ENCODE measurements at places on chromosomes 2 and 18.

DNA sequence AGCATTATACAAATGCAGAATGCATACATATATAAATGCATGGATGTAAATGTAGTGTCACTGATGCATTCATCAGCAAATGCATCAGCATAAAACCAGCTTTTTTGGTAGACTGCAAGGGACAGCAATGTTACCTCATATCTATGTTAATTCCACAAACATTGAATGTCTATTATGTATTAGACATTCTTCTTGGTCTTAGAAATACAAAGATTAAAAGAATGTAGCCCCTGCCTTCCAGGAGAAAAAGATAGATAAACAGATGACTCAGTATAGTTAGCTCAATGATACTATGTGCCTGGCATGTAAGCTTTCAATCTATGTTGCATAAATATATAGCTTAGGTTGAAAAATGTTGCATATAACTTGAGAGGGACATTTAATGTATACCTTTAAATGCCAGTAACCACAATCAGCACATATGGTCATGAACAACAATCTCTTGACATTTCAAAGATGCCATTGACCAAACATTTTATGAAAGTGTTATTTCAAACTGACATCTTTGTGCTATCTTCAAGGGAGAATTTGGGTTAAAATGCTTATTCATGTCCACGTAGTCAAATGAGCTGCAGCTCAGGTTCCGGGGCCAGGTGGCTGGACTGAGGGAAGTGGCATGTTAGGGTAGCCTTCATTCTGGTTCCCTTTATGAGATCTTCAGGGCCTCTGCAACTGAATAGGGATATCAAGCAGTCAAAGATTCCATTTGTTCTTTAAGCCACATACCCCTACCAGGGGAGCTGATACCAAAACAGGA, 45.2 kb upstream of the GCG start:
- peak; percentile 60 for DNase-seq

- DNase-seq = no peak
Measured at GRCh38 chr2:111162718-111163331, 42.1 kb downstream of the BCL2L11 start.

DNA sequence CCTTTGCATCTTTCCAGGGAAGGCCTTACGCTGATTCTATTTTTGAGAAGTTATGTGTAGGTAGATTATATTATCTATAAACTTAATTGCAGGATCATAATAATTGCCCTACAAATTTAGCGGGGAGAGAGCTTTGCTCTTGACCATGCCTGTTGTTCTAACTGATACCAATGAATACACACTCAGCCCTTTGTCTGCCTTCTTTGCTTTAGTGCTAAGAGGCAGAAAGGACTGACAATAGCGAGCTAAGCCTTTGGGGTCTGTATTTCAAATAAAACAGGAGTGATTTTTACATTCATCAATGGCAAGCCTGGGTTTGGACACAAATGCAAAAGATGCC, 115.3 kb upstream of the STON1 start:
- no peak for DNase-seq

- no peak for DNase-seq
Measured at GRCh38 chr2:8525582-8526402, 156.1 kb upstream of the ID2 start.

GRCh38 chr2:46296840-46297545, at the start of gene EPAS1:
TSS of gene EPAS1 (plus strand) at chr2:46297407. CDS start at chr2:46297912, 505 bp downstream.
- DNase-seq = no peak

DNA sequence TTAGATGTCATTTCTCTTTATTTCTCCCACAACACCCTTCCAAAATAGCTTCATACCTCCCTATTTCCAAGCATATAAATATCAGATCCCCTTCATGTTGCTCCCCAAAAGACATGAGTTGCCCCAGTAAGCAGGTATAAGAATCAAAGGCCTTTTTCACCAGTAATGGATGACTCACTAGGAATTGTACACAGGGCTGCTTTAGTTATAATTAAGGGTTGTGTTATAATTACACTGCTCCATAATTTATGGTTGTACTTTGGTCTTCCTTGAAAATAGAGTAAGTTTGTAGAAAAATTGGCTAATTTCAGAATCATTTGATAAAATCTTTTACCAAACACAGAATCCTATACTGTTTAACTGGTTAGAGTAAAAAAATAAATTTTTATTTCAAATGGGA, 8.8 kb upstream of the AQP4 start:
- no peak for DNase-seq

- DNase-seq = no peak
Measured at GRCh38 chr2:177733-178132, 86.1 kb downstream of the SH3YL1 start.

GRCh38 chr2:26745609-26746327, 18.3 kb upstream of the SLC35F6 start:
- no peak for DNase-seq

DNA sequence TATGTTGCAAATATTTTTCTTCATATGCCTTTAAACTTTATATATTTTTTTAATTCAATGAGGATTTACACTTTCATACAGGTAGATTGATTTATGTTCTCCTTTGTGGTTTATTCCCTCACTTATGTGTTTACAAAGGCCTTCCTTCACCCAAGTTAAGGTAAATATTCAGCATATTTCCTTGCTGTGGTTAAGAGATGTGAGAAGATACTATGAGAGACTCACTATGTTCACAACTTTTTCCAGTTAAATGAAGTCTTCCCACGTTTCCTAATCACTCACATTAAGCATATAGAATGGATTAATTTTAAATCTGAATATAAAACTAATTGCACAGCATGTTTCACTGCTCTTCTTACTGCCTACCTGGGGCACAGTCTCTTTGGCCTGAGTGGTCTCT, 597 bp downstream of the PECR start:
- no peak for DNase-seq

DNA sequence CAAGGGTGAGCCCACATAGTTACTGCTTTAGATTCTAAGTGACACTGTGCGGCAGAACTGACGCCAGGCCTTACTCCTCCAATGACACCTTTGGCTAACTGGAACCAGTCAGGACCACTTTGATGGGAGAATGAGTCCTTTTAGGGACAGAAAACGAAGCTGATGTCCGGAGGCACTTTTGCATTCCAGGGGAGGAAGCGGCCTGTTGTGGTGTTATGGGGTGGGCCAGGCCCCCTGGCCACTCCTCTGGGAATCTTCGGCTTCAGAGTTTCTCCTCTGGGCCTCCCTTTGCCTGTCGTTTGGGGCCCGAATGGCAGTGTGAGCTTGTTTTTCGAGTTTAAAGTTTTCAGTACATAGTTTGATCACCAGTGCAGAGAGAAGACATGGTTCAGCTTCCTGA, 65.9 kb downstream of the MBP start:
- DNase-seq = no peak

GRCh38 chr2:207987025-207987716, 38.2 kb downstream of the PLEKHM3 start:
- no peak for DNase-seq

DNA sequence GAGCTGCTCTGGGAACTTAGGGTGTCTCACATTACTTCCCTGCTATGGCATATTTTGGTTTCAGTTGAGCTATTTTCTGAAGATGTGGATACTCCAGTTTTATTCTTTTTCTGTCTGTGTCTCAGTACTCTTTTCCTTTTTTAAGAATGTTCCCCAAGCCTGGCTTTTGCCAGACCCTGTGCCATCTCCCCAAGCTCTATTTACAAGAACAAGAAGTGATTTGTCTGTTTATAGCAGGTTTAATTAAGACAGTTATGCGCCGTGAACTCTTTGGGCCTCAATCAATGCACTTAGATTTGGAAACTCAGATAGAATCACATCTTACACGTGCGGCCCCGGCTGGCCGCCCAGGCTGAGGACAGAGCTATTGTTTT, 8.9 kb upstream of the SATB2 start:
- DNase-seq = no peak

DNA sequence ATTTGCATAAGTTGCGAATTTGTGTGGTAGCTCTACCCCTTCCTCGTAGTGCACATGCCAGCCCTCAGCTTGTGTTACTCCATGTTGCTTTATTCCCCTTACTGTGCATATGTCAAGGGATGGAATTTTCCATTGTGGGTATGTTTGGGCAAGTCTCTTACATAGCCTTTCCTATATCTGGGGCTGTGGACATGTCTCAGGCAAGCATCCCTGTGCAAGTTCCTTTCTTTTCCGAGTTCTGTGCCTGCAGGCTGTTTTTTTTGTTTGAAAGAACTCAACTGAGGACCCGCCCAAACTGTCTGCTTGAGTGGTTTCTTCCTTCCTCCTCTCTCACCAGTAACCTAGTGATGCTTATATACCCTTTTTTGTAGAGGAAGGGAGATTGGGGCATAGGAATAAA, 1739.1 kb upstream of the PIK3C3 start:
- no peak for DNase-seq

DNA sequence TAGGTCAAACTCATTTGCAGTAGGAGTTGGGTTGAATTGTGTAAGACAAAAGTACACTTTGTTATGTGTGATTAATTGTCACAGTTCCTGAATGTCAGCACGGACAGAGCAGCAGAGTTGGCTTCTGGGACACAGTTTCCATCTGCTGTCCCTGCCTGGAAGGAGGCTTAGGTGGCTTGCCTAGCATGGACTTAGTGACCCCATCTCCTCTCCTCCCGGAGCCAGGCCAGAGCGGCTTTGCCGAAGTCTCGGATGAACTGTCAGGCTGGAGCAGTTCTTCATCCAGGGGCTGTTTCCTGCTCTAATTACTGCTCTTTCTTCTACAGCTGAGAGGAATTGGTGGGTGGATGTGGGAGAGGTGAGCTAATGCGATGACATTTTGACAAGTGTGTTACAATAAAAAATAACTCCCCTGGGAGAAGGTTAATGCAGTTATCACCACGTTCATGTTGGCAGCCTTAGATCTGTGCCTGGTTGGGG, 102.0 kb downstream of the SH3RF3 start:
- no peak for DNase-seq

GRCh38 chr2:129262934-129263333, 716.5 kb upstream of the RAB6C start:
- DNase-seq = no peak

DNA sequence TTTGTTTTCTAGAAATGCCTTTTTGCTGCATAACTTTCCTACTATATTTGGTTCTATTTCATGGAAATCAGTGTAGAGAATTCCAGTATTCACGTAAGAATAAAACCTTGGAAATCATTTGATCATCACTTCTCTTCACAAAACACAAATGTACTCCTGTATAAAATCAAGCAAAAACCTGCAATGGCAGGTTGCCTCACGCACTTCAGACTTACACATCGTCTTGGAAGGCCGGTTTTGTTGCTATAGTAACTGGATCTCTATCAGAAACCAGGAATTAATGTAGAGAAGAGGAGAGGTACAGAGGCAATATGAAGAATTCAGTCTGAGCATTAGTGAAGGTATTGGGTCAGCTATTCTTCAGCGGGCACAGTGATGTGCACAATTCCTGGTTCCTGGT, 370.7 kb upstream of the CYRIA start:
- DNase-seq = no peak

GRCh38 chr18:22165049-22165602, 4.3 kb upstream of the GATA6 start:
- no peak for DNase-seq

DNA sequence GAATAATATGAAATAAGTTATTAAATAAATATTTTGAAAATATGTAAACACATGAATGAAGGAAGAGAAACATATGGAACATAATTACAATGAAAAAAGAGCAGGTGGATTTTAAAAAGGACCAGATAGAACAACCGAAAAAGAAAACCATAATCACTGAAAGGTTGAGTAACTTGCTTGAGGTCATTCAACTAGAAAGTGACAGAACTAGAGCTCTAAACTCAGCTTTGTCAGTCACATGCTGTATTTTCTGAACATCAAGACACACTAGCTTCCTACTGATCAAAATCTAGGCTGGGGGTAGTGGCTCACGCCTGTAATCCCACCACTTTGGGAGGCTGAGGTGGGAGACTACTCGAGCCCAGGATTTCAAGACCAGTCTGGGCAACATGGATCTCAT, 30.0 kb upstream of the ITGAV start:
- DNase-seq = no peak

- no peak for DNase-seq
Measured at GRCh38 chr2:96091141-96091710, 25.1 kb downstream of the ADRA2B start.

- DNase-seq = no peak
Measured at GRCh38 chr2:220568296-220568695, 940.9 kb downstream of the SLC4A3 start.

GRCh38 chr2:11257078-11257477, 87.4 kb downstream of the ROCK2 start:
- no peak for DNase-seq

DNA sequence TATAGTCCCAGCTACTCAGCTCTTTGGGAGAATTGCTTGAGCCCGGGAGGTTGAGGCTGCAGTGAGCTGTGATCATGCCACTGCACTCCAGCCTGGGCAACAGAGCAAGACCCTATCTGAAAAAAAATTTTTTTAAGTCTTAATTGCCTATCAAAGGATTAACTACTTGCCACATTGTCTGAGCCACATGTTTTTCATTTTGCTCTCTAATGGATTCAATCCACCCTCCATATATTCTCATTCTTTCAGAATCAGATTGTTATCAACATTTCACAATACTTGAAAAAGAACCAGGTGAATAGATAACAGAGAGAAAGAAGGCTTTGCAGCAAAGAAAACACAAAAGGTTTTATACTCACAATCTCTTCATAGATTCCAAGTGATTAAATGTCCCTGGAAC, 61.0 kb downstream of the PXDN start:
- DNase-seq = no peak

DNA sequence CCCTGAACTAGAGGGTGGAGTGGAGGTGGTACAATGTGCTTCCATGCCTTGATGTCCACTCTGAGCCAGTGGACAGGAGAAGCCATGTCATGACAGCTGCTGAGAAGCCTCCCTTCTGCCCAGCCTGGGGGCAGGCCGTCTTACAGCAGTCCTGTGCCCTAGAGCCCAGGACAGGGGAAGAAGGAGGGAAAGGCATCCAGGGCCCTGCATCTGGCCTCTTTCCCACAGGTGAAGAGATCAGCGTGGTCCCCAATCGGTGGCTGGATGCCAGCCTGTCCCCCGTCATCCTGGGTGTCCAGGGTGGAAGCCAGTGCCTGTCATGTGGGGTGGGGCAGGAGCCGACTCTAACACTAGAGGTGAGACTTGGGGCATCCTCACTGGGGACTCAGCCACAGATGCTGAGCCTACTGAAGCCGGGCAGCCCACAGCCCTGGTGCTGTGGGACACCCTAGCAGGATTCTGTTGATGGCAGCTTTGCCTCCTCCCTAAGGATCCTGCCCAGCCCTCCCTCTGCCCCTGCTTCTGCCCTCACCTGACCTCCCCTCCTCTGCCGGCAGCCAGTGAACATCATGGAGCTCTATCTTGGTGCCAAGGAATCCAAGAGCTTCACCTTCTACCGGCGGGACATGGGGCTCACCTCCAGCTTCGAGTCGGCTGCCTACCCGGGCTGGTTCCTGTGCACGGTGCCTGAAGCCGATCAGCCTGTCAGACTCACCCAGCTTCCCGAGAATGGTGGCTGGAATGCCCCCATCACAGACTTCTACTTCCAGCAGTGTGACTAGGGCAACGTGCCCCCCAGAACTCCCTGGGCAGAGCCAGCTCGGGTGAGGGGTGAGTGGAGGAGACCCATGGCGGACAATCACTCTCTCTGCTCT, 3.1 kb downstream of the IL36RN start:
- DNase-seq = no peak

GRCh38 chr2:18169121-18169892, 290.8 kb downstream of the KCNS3 start:
- DNase-seq = no peak

Measured in AG04449 (cell line).